Renal cortex interstitium (tissue), 15 donors: ENCODE measurements at places on chromosomes 4 and X.

GRCh38 chr4:135192751-135193535, 991.4 kb upstream of the PABPC4L start:
- DNase-seq, result no peak

DNA sequence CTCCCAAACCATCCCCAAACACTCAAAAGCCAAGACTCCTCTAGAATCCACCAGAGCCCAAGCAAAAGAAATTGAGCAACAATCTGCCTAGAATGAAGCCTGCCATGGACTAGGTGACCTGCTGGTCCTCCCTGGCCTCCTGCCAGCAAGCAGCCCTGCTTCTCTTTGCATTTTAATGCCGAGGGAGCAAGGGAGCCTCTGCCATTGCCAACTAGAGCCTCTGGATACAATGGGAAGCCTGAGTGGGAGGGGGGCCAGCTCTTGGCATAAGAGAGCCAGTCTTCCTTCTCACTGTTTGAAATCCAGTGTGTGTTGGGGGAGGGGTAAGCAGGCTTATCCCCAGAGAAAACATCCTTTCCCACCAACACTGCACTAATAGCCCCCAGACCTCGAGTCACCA, 1.5 kb upstream of the GDPD2 start:
- DNase-seq, result no peak

DNA sequence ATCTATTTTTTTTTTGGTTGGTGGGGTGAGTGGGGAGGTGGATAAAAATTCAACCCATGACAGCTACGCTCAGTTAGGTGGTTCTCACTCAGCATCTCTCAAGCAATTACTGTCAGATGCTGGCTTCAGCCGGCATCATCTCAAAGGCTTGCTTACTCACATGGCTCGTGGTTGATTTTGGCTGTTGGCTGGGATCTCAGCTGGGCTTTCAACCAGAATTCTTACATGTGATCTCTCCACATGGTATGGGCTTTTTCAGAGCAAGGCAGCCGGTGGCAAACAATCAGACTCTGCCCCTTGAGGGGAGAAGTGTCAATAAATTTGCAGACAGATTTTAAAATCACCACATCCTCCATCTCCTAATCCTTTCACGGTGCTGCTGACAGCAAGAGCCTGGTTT, 47.2 kb downstream of the SLC34A2 start:
- no peak for DNase-seq

GRCh38 chrX:134461437-134461836, 1.5 kb downstream of the HPRT1 start:
- no peak for DNase-seq

DNA sequence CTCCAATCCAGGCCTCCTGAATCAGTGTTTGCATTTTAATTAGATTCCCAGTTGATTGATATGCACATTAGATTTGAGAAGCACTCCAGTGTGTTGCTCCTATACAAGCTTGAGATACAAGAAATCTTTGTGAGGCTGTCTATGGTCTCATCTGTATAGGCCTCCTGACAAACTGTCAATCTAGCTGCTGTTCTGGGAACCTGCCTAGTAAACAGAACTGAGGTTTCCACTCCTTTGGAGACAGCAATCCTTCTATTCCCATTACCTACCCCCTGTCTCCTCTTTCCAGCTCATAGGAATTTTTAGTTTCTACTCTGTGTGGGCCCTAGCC, 306.1 kb upstream of the EMCN start:
- DNase-seq, result no peak

DNA sequence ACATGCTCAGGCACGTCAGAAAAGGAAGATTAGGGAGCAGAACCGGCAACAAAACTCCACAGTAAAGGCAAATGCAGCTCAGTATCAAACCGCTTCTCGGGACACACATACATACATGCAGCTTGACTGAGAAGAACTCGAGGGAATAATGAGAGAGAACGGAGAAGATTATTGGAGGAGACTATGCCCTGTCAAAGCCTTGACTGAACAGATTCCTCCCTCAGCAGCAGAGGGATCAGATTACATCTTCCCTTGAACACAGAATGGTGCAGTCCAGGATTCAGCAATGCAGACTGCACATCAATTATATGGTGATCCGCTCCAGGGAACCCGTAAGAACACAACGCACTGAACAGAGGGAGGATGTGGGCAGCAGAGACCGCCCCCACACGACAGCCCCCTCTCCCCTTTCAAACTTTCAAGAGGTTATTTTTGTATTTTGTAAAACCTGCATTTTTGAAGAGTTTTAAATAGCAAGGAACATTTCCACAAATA, 183.2 kb downstream of the FBXW7 start:
- peak; percentile 89 for DNase-seq

DNA sequence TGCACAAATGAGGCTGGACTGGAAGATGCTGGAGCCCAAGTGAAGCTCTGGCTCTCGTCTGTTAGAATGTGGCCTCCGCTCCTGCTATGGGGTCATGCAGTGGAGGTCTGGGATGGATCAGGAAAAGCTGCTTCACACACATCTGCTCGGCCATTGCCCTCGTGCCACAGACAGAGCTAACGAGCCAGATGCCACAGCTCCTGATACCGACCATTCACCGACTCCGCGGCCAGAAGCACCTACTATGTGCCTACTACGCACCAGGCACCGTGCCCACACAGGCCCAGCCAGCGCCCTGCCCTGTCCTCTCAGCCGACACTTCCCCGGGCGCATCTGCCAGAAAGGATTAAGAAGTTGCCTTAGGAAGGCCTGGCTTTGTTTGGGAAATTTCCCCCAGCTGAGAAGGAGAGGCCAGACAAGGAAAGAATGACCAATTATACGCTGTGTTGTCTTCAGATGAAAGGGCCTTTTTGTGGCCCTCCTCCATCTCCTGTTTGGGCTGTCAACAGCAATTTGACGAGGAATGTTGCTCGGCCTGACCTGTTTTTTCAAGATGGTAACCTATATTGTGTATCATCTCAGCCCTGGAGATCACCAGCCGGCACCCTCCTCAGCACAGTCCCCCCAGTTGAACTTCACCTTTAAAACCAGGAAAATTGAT, 34.3 kb downstream of the HMX1 start:
- no peak for DNase-seq

DNA sequence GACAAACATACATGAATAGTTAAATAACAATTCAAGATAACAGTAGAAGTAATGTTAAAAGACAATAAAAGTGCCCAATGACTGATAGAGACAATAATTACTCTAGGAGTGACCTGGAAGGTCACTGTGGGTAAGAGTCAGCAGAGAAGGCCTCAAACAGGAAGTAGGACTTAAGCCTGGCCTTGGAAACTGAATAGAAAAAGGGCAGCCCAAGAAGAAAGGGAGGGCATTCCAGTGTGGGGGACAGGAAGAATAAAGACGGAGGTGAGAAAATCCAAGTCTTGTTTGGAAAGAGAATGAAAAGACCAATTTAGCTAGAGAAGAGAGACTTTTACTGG, 6.0 kb downstream of the P2RY4 start:
- DNase-seq, result no peak

- DNase-seq, result no peak
Measured at GRCh38 chr4:158857951-158858350, 89.1 kb downstream of the FNIP2 start.

DNA sequence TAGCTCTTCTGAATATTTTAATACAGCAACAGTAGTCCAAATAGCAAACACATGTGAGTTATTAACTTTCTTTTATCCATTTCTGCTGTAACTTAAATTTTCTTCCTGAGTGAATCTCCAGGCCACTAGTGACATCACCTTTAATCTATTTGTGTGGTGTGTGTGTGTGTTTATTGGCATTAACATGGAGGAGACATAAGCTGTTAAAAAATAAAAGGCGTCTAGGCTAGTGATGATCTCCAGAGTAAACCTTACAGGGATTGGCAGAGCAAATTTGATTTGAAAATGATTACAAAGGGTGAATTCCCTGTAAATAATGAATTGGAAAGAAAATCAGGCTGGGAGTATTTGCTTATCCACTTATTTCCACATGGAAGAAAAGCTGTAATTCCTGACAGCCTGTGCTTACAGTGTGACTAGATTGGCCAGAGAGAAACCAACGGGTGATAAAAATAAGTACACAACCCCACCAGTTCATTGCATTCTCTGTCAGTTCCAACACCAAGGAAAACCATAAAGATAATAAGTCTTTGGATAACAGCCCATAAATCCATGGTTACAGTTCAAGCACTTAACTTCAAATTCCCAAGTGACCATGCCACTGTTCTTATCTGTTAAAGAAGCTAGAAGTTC, 186.1 kb downstream of the ENOX2 start:
- no peak for DNase-seq

DNA sequence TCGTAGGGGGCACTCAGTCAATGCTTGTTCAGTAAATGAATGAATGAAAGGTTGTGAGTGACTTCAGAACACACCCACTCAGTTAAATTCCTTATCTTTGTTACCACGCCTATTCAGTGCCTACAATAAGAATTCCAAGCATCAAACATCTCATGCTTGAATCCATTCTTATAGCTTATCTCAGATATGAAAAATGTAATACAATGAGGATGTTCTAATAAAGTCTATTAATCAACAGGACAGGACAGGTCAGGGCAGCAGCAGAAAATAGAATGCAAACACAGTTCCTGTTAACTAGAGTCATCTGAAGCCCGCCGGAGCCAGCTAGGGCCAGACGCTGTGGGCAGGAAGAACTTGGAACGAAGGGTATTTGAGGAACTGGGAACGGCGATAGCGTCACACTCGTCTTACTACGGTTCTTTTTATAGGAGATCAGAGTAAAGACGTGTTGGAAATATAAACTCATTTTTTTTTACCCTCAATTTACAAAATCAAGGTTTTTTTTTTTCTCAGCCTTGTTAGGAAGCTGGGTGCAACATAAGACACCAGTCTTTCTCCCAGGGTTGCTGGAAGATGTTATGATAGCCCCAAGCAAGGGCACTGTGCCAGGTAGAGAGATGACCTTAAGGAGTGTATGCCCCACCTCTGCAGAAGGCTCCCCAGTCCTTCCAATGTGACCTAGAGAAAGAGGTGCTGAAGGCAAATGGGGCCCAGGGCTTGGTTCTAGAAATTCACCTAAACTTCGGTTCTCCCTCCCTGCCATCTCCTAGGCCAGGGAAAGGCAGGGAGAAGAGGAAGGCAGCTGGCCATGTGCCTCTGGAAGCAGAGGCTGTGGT, 48.3 kb downstream of the SEL1L3 start:
- DNase-seq, result no peak
